ENCODE measurements at places on chromosomes 12 and 14.

DNA sequence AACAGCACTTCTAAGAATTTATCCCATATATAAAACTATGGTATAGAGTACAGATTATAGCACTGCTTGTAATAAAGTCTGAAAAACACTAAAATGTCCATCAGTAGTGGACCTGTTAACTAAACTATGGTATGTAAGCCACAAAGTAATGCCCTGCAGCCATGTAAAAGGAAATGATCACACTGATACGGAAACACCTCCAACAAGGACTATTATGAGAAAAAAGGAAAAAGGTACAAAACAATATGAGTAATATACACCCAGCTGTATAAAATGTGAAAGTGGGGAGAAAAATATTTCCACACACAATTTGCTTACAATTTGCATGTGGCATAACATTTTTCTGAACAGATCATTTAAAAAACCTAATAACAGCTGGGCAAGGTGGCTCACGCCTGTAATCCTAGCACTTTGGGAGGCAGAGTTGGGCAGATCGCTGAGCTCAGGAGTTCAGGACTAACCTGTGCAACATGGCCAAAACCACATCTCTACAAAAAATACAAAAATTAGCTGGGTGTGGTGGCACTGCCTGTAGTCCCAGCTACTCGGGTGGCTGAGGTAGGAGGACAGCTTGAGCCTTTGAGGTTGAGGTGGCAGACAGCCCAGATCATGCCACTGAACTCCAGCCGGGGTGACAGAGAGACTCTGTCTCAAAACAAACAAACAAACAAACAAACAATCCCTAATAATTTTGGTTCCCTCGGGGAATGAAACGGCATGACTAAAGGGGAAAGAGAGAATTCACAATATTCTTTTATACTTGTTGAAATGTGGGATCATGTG is 250.5 kb downstream of the MED13L start:
- no peak for DNase-seq

DNA sequence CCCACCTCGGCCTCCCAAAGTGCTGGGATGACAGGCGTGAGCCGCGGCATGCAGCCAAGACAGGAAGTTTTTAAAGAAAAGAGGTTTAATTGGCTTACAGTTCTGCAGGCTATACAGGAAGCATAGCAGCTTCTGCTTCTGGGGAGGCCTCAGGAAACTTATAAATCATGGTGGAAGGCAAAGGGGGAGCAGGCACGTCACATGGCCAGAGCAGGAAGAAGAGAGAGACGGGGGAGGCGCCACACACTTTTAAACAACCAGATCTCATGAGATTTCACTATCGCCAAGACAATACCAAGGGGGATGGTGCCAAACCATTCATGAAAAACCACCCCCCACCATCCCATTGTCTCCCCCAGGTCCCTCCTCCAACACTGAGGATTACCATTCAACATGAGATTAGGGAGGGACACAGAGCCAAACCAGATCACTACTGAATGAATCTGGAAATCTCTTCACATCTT is 14.1 kb downstream of the CCDC63 start:
- DNase-seq: no peak

GRCh38 chr14:74697011-74697410 is 15.9 kb downstream of the AREL1 start:
- no peak for DNase-seq

- DNase-seq: no peak
Measured at GRCh38 chr12:55718624-55719275, 1.4 kb upstream of the RDH5 start.

DNA sequence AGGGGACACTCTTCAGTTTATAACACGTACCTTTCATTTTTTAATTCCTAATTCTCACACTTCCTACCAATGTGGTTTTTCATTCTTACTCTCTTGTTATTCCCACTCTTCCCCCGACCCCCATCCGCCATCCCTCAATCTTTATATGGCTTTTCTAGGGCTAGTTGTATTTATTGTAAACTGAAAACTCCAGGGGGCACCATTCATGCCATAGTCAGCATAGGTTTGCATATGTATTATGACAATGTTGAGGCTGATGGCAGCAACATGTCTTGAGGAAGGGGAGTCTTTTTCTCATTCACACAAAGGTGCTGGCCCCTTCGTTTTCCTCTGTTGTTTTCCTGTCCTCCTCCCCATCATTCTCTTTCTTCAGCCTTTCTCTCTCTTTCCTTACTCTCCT is 27.7 kb upstream of the LTA4H start:
- peak; percentile 33 for DNase-seq

DNA sequence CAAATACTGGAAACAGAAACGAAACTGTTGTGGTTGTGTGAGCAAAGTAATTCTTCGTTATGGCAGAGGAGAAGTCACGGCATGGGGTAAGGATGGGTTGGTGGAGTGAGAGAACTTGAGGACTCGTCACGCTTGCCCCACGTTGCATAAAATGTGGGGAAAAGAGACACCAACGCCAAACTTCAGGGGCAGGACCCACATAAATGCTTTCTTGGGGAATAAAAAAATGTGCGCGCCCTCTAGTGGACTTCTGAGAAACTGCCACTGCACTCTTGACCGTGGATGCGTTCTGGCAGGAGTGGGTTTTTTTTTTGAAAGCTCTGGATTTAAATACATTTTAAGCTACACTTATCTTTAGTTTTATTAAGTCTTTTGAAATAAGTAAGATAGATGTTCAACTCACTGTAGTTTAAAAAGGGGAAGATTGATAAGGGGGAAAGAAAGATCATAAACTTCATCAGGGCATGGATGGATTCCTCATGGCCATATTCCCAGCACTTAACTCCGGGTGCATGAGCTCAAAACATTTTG is 4.1 kb upstream of the IGF1 start:
- peak; percentile 50 for DNase-seq

DNA sequence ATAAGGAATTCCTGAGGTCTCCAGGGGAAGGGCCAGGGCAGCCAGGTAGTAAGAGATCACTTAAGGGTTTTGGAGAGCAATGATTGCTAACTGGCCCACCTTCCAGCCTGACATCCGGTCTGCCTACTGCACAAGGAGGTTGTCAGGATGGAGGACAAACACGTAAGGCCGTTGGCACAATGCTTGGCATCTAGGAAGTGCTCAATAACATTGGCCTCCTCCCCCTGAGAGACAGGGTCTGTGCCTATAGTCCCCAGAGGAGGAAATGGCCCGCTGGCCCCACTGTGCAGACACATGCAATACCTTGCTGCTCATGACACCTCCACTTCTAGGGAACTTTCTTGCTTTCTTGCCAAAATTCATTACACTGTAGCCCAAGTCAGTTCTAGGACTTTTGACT is 73.2 kb downstream of the NTF3 start:
- DNase-seq: no peak

GRCh38 chr12:5375547-5376295 is 56.2 kb upstream of the NTF3 start:
- DNase-seq: no peak

- no peak for DNase-seq
Measured at GRCh38 chr12:129861951-129862350, 41.9 kb downstream of the TMEM132D start.

GRCh38 chr12:122412851-122413433 is 9.5 kb downstream of the CLIP1 start:
- DNase-seq: peak; percentile 36

DNA sequence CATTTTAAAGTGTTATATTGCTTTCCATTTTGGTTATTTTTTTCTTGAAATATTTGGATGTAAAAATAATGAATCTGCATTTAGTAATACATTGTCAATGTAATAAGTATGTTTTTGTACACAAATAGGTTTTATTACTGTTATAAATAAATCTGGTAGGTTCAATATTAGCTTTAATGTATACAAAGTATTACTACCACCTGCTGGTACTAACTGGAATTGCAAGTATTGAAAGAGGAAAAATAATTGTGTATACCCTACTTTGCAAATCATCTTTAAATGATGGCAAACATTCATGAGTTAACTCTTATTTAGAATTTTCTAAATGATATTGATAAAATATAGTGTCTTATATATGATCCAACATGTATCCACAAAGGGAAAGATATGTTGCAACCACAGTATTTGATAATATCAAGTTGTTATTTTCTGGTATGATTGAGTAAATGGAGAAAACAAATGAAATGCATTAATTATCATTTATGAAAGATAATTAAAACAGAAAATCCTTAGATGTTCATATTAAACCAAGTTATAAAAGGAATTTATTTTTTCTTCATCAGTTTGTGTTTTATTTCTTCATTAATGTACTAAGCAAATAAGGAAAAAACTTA is 3.2 kb downstream of the OR4K2 start:
- peak; percentile 4 for DNase-seq

- no peak for DNase-seq
Measured at GRCh38 chr12:52130711-52131110, 51.2 kb downstream of the SMIM41 start.

DNA sequence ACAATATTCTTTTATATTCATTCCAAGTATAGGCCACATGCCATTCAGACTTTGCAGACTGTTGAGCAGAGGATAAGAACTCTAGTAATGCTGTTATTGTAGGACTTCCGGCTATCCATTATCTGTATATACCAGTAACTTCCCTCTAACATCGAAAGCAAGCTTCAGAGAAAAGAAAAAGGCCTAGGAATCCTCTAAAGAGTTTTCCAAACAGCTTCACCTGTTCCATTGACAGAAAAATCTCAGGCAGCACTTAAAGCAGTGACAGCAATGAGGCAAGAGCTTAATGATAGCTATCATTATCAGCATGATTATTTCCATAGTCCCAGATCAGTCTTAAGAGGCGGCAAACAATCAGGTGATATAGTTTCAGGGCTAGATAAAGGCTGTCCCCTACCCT is 1.8 kb downstream of the CPNE8 start:
- DNase-seq: no peak

- no peak for DNase-seq
Measured at GRCh38 chr12:558580-558979, 98.8 kb downstream of the B4GALNT3 start.

GRCh38 chr12:125330645-125331341 is 265.6 kb downstream of the AACS start:
- DNase-seq: peak; percentile 16

DNA sequence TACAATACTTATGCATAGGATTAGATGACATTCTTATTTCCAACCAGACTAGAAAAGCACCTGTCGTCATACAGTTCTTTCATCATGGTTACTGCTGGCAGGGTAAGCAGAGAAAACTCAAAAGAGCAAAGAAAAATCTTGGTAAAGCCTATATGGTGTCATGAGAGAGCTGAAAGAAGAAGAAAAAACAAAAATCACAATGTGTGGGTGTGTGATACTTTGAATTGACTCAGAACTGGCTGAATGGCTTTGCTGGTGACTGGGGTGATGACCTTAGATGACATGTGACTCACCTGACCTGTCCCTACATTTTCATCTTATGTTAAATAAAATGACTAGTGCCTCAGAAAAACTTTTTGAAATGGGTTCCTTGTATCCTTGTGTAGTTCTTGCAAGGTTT is 278.1 kb upstream of the LMO3 start:
- no peak for DNase-seq
